Caudate nucleus (tissue), 63 donors: ENCODE measurements at places on chromosomes 7 and 10.

DNA sequence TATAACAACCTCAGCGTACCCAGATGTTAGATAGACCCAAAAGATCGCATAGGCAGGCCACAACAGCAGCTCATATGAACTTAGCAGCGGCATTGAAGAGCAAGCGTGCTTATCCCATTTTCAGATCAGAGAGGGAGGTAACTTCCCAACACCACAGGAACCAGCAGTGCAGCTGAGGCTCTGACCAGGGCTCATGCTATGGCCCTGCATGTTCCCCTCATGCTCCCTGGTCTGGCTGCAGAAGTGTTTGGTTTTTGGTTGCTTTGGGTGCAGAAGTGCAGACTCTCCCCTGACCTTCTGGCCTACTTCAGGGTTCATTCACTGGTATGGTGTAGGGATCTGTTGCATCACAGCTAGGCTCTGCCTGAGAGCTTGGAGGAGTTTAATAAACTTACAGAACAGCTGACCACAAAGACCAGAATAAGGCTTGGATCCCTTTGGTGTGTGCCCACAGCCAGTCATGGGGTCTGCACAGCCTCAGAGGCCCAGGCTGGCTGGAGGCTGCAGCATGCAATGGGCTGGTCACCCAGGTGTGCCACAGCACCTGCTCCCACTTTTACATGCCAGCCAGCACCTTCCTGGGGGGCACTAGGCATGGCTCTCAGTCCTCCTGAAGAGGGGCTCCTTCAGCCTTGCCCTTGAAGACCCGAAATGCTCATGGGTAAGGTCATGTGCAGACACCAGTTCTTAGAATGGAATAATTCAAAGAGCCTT lies 9.1 kb upstream of the CXCL12 start:
- DNase-seq, result no peak

GRCh38 chr10:94282369-94282768 lies 80.4 kb downstream of the NOC3L start:
- DNase-seq, result no peak

- no peak for DNase-seq
Measured at GRCh38 chr7:51591223-51591622, 274.6 kb upstream of the COBL start.

DNA sequence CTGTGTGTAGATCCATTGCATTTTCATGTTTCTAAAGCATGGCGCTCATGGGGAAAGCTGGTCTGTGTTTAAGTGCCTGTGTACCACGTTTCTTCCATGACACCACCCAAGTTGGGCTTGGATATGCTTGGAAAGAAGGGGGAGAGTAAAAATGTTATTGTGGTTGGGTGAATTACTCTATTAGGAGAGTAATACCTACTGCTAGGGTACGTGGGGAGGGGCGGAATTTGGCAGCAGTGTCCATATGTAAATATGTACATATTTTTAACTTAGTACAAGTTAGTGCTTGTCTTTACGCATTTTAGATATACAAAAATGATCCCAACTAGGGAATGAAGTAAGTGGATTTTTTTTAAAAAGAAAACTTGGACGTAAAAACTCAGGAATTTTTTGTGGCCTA lies 42.9 kb upstream of the SAMD8 start:
- no peak for DNase-seq

GRCh38 chr7:11506417-11506816 lies 325.6 kb downstream of the THSD7A start:
- DNase-seq, result no peak

DNA sequence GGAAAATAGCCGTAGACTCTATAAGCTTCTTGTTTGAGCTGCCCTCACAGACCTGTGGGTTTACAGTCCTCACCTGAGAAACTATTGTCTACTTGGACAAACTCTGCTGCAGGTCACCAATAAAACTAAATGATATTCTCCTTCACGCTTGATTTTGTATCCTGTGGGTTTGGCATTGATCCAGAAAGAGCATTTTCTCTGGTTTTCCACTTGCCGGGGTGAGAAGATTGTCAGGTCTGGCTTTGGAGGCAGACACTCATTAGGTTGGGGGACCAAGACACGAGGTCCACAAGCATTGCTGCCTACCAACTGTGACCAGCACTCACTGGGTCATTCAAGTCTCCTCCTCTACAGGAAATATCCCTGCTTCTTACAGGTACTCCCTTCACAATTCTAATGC lies 68.5 kb downstream of the CDC14C start:
- no peak for DNase-seq

DNA sequence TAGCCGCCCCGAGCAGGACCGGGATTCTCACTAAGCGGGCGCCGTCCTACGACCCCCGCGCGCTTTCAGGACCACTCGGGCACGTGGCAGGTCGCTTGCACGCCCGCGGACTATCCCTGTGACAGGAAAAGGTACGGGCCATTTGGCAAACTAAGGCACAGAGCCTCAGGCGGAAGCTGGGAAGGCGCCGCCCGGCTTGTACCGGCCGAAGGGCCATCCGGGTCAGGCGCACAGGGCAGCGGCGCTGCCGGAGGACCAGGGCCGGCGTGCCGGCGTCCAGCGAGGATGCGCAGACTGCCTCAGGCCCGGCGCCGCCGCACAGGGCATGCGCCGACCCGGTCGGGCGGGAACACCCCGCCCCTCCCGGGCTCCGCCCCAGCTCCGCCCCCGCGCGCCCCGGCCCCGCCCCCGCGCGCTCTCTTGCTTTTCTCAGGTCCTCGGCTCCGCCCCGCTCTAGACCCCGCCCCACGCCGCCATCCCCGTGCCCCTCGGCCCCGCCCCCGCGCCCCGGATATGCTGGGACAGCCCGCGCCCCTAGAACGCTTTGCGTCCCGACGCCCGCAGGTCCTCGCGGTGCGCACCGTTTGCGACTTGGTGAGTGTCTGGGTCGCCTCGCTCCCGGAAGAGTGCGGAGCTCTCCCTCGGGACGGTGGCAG lies at the start of gene MGMT:
TSS of gene MGMT (plus strand) at position 539 of the 656 bp plus-strand sequence.
- peak; percentile 90 for DNase-seq

DNA sequence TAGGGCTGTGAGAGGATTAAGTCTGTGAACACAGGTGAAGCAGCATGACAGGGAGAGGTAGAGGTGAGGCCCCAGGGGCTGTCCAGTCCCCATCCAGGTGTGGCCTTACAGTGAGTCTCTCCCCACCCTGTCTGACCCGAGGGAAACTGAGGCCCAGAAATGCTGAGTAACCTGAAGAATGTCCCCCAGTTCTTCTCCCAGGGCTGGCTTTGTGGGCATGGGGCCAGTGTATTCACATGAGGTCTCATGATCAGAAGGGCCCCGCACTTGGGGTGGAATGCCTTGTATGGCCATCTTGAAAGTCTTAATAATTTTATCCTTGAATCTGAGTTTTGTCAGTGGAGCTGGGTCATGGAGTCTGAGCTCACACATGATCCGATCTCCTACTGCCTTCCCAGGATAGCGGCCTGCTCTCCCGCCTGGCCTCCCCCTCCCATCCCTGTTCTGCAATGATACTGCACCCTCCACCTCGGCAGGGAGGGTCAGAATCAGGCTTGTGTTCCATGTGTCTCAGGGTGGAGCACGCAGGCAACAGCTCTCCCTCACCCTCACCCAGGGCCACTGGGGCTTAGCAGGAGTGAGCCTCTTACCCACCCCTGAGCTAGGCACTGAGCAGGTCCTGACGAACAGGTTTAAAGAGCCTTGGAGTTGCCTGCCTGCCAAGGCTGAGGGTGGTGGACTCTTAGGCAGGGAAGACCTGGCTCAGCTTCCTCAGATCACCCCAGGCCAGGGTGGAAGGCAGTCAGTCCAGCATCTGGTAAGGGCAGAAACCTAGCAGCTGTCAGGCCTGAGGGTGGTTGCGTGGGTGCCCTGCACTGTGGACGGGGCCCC lies 41.4 kb upstream of the NPFFR1 start:
- DNase-seq, result no peak

- no peak for DNase-seq
Measured at GRCh38 chr10:35194906-35195305, 68.3 kb downstream of the CREM start.

DNA sequence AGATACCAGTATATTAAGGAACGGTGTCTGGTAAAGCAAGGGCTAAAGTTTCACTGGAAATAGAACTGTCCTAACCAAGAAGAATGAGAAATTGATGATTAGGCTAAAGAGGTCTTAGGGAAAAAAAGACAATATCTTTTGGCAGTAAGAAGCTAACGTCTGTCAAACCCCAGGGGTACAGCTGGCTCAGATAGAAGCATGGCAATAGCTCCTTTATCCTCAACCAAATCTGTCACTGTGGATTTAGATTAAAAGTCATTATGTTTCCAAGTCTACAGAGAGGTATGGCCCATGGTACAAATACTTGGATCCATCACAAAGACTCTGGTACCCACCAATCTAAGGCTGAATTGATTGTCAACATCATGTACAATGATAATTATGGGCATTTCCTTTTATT lies 8.6 kb upstream of the SLC16A9 start:
- no peak for DNase-seq

- DNase-seq, result no peak
Measured at GRCh38 chr7:150992833-150993302, 2.1 kb downstream of the NOS3 start.

DNA sequence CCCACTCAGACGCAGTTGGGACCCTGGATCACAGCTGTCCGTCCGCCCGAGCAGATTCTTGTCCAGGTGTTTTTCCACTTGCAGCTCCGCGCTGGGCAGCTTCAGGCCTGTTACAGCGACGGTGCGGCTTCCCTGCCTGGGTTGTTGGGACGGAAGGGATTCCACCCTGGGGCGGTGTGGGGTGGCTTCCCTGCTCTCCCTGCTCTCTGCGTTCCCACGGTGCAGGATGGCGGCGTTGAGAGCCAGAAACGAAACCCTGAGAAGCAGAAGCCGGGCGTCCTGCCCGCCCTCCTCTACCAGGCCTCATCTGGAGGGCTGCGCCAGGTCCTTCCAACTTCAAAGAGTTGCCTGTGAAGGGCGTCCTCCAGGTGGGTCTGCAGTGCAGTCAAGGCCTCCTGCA lies 194.4 kb downstream of the ADARB2 start:
- DNase-seq, result no peak

DNA sequence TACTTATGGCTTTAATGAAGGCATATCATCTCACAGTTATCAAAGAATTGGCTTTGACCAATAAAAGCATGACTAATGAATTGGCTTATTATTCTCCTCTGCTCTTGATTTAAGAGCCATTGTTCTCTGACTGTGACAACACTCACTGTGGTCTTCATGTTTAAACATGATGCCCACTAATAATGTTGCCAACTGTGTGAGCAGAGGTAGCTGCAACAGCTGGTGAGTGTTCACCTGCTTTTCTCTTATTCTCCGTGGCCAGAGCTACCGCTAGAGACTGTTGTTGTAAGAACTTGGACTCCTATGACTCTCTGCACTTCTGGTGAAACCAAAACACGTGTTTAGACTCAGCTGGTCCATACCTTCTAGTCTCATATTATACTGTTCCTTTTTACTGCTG lies 335.9 kb downstream of the XPNPEP1 start:
- no peak for DNase-seq

- no peak for DNase-seq
Measured at GRCh38 chr7:22291977-22292376, 65.0 kb downstream of the RAPGEF5 start.

- no peak for DNase-seq
Measured at GRCh38 chr7:122257056-122257455, 47.5 kb downstream of the FEZF1 start.

DNA sequence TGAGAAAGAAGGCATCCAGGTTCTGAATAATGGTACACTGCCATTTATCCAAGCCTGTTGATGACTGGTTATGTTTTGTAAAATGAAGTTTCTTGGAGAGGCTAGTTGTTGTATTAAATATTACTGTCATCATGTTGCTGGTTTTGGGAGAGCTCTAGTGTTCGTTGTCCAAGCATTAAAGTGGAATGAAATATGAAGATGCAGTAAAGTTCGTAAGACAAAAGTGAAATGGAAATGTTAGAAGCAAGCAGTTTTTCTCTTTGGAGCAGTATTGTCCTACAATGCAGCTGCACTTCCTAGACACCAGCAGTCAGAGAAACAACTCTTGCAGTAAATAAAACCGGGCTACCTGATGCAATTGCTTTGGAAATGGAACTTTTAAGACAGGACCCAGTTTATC lies 156.8 kb upstream of the FZD1 start:
- DNase-seq, result no peak

GRCh38 chr7:22420973-22421635 lies 64.2 kb upstream of the RAPGEF5 start:
- no peak for DNase-seq

- DNase-seq, result no peak
Measured at GRCh38 chr10:70576803-70577517, 25.6 kb downstream of the PRF1 start.

- DNase-seq, result no peak
Measured at GRCh38 chr10:69278446-69278963, at the start of gene HK1. TSS of gene HK1 (plus strand) at chr10:69278496.

DNA sequence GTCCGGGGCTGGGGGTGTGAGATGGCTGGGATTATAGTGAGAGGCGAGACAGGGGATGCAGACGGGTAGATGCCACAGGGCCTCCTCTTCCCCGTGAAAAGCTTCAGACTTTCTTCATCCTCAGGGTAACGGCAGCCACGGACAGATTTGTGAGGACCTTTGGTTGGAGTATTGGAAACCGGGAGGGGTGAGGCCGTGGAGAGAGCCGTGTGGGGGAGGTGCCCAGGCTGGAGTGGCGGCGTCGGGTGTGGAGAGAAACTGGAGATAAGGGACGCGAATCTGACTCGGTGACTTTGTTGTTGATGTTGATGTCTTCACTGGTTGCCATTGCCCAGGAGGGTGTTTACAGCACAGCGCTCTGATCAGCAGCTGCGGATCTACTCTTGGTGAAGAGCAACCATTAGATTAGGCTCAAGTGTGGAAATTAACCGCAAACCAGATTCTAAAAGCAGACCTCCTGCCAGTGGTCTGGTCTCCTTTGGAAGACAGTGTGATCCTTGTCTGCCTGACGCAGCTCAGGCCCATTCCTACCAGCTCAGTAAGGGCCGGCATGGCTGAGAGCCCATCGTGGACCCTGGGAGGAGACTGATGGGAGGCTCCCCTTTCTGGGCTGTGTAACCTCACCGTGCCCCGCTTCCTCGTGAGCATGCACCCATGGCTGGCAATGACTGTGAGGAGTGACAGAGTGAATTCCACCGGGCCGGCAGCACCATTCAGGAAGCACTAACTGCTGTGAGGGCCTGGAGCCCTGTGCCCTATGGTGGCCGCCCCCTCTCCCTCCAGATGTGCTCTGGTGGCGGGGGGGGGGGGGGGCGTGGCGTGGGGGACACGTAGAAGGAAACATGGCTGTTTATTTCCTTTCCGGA lies 90.3 kb downstream of the INPP5A start:
- no peak for DNase-seq

DNA sequence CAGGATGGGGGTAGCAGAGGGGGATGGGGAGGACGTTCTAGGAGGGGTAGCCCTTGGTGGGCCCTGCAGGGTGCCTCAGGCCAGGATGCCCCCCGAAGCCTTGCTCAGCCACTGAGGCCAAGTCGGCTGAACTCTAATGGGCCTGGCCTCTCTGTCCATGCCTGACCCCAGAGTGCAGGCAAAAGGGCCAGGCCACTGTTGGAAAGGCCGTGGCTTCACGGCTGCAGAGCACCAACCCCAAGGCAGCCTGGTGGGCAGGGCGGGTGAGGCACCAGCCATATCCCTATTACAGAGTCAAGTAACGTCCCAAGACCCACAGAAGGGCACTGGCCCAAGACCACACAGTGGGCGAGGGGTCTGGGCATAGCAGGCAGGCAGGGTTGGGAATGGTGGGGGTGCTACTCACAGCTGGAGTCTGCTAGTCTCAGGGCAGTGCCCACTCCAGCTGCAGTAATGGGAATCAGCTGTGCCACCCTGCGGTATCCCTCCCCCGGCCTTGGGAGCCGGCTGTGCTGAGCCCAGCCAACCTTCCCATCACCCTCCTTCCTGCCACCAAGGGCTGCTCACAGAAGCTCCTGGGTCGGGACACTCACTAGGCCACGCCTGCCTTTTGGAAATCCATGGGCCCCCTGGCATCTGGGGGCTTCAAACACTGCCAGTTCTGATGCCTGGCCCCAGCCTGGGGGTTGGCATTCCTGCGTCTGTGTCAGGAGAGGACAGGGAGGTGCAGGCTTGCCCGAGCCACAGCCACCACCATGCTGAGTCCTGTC lies 4.0 kb upstream of the LFNG start:
- no peak for DNase-seq
